ENCODE measurements at places on chromosomes 4 and X.

DNA sequence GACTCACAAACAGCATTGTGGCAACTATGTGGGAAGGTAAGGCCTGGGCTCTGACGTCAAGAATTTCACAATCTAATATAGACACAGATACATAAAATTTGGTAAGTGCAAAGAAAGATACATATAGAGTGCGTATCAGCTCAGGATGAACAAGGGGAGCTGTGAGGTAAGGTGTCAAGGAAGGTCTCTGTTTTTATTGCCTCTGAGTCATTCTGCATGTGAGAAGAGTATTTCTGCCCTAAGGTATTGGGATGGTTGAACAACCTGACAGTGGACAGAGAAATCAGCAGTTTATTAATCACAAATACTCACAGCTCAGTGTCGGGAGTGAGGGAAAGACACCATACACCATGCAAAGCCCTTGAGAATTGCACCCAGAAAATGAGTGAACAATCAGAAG lies 89.8 kb downstream of the COMMD8 start:
- DNase-seq = no peak

GRCh38 chr4:1872870-1873269 lies 1.7 kb downstream of the NSD2 start:
- no peak for DNase-seq

DNA sequence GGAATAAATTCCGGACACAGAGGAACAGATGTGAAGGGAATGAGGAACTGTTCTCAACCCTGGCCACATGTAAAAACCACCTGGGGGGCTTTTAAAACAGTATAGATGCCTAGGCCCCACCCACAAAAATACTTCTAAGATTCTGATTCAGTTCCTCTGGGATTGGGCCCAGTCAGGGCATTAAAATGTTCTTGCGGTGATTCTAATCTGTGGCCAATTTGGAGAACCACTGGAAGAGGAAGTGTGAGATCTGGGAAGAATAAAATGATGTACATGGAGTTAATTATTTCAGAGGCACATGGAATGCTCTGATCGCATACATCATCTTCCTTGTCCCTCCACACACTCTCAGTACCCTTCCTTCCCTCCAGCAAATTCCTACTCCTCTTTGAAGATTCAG lies 192.2 kb downstream of the APBB2 start:
- no peak for DNase-seq

- no peak for DNase-seq
These were observed 341.9 kb downstream of the GPM6A start for GRCh38 chr4:175470131-175470530.

GRCh38 chr4:55031158-55031557 lies 94.2 kb downstream of the KDR start:
- no peak for DNase-seq

DNA sequence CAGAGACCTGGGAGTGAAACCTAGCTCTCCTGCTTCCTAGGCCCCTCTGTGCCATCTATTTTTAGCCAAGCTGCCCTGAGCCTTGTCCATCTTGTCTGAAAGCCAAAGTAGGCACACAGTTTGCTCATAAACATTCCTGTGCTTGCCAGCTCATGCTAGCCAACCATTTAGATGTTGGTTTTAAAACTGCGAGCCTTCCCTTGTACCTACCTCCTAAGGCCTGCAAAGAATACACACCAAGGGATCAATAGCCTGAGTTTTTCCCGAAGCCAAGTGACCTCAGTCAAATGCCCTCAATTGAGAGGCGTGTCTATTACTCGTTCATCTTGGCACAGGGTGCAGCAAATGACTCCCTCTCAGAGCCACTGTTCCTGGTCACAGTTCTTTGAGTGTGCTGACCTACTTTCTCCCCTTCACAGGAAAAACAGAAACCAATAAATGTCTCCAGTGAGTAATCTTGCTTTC lies 48.5 kb downstream of the ZCCHC12 start:
- peak; percentile 4 for DNase-seq

GRCh38 chr4:134499074-134499473 lies 297.5 kb upstream of the PABPC4L start:
- DNase-seq = no peak

DNA sequence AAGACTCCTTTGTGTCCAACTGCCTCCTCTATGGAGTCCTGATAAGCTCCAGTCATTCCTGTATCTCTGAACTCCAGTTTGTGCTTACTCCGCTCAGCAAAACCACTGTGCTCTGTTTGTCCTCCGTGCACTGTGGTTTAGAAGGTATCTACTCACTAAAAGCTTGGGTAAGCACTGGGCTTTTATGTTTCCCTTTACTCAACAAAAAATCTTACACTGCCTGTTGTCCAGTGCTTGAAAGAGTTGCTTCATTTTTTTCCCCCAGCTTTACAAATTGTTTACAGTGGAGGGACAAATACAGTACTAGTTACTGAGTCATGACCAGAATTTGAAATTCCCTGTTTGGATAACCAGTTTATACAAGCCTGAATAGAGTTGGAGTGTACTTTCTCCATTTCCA lies 545.3 kb upstream of the FAT1 start:
- no peak for DNase-seq

DNA sequence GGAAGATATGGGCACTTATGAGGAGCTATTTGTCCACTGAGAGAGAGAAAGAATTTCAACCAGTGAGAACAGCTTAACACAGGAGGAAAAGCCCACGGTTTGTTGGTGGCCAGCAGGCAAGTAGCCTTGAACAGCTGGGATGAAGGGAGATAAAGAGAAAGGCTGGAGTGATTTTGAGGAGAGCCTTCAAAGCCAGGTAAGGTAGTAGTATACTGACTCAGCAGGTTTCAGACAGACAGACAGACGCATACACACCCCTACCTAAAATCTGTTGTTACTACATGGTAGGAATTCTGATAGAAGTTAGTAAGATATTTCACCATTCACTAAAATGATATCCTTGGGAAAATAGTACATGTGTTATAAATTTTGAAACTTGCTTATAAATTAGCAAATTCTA lies 60.5 kb downstream of the SEC24D start:
- no peak for DNase-seq

- DNase-seq = peak; percentile 90
These were observed 192.5 kb upstream of the STK26 start for GRCh38 chrX:131830400-131831184.

DNA sequence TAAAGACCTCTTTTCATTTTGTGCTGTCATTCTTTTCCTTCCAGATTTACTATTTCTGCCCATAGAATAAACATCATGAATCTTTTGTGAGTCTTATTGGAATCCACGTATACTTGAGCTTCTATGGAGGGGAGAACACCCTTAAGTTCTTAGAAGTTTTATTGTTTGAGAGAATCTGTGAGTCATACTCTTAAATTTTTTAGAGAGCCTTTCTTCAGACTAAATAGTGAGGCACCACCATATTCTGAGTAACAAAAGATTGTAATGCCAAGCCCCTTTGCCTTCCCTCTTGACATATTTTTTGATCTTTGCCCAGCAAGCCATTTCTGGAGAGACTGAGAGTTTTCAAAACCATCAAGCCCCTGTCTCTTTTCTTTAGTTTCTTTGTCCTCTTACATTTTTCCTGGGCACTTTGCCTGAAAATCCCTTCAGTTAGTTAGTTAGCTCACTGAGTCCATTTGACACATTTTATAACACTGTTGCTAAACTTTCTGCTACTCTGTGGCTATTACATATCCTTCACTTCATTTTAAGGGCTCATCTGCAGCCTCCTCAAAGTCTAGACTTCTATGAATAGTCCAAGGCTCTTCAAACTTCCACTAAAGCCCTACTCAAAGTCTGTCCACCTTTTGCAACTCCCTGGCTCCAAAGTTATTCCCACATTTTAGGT lies 65.3 kb upstream of the NDUFC1 start:
- no peak for DNase-seq

DNA sequence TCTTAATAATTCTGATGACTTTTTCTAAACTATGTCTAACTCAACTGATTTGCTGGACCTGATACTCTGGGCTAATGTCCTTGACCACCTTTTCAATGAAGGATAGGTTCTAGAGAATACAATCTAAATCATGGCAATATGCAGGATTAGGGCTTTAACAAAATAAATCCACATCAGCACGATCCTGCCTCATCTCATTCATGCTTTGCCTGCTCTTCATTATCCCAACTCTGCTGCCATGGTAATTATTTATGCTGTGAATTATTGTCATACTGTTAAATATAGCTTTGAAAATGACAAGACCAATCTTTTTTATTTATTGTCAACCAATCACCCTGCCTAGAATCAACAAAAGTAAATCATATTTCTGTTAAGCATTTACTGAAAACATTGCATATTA lies 2176.7 kb upstream of the AGA start:
- DNase-seq = no peak

DNA sequence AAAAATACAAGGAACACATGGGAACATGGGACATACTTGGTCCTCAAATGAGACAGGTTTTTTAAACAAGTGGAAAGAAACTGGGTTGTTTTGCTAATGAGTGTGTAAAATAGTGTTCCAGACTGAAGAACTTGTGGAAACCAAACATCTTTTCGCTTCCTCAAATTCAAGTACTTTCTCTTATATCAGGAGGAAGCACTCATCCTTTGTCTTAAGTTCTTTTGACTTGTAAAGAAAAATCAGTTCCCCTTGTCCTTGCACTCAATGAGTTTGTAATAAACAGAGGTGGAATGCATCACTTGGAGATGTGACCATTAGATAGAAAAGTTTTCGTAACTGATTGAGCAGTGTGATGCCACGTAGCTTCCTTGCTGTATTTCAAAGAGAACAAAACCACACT lies 101.1 kb downstream of the PHOX2B start:
- DNase-seq = no peak

- no peak for DNase-seq
These were observed 14.9 kb downstream of the DHRSX start for GRCh38 chrX:2485789-2486345.

- DNase-seq = no peak
These were observed 2.3 kb downstream of the MAGEB16 start for GRCh38 chrX:35800474-35800873.

- DNase-seq = no peak
These were observed 385.8 kb downstream of the PPARGC1A start for GRCh38 chr4:23504083-23504482.

DNA sequence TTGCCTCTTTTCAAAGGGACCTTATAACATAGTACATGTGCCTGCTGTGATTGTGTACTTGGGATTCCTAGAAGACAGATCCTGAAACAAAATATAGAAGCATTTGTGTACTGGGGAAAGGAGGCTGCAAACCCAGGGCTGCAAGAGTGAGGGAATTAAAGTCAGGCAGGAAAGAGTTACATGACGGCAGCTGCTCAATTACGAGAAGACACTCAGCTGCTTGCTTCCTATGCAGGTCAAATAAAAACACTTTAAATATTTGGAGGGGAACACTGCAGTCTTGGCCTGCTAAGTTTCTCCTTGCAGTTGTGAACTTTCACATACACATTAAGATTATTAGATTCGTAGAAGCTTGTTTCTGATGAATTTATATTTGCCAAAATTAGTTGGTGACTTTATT lies 191.9 kb upstream of the CXCL13 start:
- no peak for DNase-seq

GRCh38 chr4:8912089-8912455 lies 40.4 kb upstream of the HMX1 start:
- no peak for DNase-seq

Data from T47D (cell line).